ENCODE measurements at places on chromosomes 7 and 10.

DNA sequence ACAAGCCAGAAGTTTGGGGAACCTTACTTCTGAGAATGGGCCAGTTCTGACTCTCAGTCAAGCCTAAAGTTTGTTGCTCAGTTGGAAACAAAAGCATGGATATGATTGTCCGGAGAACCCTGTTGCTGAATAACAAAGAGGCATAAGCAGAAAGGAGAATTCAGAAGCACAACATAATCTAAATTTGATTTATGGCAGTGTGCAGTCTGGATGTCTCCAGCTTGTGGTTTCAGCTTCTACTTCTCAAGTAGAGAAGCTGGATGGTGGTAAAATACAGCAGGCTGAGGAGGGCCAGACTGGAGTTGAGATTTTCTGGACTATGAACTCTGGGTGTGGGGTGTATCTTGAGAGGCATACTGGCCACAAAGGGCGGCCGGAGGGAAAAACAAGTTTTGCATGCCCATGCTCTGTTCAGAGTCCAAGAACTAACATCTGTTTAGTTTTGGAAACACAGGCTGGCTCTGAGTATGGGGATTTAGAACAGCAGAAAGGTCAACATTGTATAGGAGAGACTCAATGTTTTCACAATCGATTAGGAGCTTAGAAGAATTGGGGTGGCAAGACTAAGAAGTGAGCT is 592.9 kb downstream of the CNTNAP2 start:
- DNase-seq = no peak

DNA sequence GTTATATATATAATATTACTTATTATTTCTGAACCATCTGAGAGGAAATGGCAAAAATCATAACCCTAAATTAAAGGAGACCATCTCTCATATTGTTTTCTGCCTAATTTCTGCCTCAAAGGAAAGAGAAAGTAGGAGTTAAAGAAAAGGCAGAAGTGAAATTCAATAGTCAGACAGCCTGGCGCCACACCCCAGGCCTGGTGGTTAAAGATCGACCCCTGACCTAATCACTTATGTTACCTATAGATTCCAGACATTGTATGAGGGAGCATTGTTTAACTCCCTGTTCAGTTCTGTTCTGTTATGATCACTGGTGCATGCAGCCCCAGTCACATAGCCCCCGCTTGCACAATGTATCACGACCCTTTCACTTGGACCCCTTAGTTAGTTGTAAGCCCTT is 24.9 kb upstream of the CHST3 start:
- no peak for DNase-seq

DNA sequence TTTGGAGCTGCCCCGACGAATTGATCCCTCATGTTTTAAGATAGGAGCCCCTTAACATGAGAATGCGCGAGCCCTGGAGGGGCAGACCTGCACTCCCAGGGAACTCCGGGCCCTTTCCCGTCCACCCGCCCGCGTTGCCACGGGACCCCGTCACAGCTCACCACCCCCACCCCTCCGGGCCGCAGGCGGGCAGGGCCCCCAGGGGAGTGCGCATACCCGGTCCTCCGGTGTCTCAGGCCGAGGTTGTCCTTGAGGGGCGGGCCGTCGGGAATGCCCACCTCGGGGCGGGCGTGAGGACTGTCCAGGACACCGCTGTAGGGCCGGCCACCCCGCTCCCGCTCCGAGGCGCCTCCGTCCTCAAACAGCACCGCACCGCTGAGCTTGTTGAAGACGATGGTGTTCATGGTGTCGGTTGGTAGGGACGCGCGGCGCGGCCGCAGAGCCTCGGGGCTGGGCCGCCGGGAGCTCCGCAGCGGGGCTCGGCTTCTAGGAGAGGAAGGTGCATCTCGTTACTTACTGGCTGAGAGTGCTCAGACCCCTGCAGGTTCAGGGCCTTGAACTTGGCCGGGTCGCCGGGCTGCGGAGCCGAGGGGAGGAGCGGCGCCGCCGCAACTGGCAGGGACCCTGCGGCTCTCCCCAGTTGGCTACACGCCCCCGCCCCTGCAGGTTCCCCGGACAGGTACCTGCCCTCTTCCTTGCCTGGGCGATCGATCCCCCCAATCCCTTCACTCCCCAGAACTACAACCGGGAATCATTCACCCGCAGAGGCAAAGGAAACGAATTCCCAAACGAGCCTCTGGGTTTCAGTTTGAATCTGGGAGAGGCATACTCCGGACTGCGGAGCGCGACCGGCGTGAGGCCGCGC is 2.4 kb downstream of the MKX start:
- peak; percentile 21 for DNase-seq

DNA sequence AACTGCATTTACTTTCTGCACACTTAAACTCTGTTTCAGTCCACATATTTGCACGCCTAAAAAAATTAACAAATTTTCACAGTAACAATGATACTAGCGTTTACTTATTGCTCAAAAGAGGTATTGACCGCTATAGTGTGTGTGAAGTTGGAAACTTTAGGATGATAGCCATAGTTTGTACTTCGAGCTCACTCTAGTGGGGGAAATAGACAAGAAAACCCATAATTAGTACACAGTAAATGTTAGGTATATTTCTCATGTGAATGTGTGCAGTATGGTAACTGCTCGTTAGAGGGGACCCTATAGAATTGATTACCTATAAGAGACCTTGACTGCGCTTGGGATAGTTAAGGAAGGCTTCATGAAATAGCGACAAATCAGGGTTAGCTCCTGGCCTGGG is 238.4 kb downstream of the AUTS2 start:
- DNase-seq = no peak

DNA sequence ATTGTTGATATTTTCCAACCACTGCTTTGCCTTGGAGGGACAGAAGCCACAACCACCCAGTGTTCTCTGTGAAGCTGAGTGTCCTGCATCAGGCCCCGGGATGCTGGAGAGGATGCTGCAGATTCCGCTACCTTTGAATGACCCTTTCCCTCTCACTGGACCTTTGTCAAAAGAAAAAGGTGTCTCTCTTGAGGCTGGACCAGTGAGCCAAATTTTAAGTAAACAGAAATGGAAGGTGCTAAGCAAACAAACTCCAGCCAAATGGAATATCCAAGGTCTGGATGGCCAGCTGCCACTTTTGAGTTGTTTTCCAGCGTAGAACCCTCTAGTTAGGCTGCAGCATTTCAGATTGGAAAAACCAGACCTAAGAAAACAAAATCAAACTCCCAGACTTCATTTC is 145.5 kb downstream of the TRIL start:
- DNase-seq = no peak

DNA sequence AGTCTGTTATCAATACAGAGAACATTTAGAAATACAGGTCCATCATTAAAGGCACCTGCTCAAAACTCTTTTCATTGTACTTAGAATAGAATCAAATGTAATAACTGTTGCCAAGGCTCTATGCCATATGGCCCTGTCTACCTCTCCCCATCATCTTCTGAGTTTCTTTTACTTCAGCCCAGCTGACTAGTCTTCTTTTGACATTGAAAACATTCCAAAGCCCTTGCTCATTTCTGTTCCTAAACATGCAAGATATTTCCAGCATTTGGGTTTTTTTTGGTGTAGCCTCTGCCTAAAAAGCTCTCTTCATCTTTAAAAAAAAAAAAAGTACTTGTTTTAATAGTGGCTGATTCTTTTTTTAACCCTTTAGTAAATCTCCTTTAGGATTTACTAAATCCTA is 165.5 kb upstream of the SMIM30 start:
- no peak for DNase-seq

DNA sequence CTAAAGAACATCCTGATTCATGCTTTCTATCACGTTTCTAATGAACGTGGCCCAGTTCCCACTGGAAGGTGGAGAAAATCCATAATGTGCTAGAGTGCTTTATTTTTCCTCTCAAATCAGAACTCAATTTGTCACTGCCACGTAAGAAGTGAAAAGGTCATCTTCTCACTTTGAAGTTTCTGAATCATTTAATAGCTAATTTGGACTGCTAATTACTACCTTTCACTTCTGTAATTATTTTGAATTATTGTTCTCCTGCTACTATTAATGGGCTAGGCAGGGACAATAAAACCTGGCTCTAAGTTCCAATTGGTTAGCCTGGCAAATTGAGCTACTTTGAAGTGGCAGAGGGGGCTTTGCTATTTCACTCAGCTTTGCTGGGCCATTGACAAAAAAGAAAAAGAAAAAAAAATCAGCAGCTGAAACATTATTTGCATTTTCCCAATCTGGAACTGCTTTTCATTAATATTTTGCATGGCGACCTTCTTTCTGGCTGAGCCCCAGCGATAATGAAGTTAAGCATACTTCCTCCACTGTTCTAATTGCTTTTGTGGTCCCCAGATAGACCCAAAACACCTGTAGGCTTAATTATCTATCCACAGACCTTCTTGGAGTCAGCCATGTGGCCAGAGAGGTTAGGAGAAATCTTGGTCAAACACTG is 264.2 kb downstream of the SEC23IP start:
- DNase-seq = no peak

DNA sequence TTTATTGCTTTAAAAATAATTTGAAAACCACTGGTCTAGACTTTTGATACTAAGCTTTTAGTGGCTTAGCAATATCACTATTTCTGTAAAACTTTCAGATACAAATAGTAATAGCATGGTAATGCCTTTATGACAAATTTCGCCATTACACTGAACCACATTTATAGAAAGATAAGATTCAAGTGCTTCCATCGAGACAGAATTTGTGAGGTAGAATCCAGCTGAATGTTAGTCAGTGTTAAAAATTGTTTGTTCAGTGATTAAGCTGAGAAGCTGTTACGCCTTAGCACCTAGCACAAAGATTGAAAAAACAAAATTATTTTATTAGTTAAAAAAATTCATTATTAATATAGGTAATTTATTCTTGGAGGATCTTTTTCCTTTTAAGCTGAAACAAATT is 36.5 kb downstream of the GNAT3 start:
- no peak for DNase-seq

GRCh38 chr7:12403287-12404181 is at the start of gene VWDE:
Gene VWDE (minus strand): TSS chr7:12403865. CDS start chr7:12403716, 149 bp downstream.
- DNase-seq = peak; percentile 61

DNA sequence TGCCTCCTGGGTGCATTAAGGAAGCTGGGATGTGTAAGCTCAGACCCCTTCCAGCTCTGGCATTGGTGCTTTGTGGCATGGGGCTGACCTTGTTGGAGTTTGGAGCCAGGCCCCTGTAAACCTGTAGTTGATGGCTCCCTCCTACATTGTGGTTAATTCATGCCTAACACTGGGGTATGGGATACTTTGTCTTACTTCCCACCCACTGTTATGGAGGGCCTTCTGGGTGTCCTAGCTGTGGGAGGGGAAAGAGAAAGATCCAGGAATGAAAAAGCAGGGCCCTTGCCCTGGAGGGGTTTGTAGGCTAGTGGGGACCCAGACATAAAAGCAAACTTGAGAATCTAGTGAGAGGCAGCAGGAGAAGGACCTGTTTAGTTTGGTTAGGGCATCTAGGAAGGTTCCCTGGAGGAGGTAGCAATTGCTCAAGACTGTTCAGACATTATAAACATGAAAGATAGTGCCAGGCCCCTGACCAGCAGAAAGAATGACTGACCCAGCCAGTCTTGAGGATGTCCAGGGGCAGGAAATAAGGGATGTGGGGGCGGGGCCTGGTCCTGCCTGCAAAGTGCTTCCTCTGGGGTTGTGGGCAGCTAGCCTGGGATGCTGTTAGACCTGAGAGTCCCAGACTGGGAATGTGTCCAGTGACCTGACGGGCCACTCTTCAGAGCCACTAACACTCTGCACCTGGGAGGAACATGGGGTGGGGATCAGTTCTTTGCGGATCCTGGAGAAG is 6.6 kb downstream of the ADAMTS14 start:
- DNase-seq = no peak

GRCh38 chr10:59907918-59908807 is 1.8 kb upstream of the CCDC6 start:
- peak; percentile 80 for DNase-seq

GRCh38 chr10:97039538-97040247 is 146.1 kb downstream of the SLIT1 start:
- no peak for DNase-seq

DNA sequence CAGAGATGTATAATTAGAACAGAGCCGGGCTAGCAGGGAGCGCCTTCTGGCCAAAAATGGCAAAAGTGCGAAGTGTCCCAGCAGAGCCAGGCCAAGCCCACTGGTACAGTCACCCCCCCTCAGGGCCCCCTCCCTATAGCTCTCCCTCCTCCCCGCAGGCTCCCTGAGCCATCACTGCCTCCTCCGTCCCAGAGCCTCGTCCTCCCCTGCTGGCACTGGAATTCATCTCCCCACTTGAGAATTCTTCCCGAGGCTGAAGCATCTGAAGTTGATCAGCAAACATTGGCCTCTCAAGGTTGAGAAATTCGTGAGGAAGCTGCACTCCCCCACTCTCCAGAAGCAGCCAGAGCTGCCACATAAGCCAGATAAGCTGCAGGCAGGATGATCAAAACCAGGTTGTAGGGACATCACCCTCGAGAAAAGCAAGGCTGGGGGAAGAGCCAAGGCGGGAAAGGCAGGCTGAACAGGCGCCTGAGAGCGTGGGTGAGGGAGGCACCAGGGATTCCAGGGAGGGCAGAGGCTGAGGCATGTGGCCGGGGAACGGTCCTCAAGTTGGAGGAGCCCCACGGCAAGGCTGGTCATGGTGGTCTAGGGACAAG is 23.4 kb downstream of the CAMK2G start:
- DNase-seq = no peak

DNA sequence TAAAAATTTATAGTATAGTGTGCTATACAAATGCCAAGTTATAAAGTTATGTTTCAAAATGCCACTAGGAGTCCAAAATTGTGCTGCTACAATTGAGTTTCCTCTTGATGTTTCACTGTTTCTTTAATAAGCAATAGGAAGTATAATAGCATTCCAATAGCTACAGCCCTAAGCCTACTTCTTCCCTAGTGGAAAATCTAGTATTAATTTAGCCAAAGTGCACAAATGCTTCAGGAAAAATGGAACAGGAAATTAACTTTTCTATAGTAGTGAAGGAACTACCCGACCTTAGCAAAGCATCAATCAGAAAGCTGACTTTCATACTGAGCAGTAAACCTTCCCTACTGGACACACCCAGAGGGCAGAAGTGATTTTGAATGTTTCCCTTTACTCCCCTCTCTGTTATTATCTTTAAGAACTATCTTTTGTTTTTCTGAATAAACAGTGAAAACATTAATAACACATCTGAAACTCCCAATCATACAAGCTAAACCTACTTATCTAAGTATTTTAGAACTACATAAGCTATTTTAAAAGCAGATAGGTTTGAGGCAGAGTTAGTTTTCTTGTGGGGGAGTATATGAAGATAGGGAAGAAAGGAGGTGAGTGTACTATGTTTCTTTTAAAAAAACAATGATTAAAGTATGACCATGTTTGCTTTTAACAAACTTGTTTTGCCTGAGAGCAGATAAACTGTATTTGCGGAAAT is 13.7 kb downstream of the CPED1 start:
- no peak for DNase-seq

DNA sequence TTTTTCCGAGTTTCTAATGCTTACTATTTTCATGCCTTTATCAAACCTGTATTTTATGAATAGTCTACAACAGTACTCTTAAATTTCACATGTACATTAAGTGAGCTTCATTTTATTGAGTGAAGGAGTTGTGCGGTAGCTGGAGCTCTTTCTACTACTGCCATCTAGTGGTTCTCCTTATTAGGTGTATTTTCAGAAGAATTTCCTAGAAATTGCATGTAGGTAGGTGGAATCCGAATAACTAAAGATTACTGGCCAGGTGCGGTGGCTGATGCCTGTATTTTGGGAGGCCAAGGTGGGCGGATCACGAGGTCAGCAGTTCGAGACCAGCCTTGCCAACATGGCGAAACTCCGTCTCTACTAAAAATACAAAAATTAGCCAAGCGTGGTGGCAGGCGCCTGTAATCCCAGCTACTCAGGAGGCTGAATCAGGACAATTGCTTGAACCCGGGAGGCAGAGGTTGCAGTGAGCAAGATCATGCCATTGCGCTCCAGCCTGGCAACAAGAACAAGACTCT is 38.3 kb downstream of the LRRC72 start:
- DNase-seq = peak; percentile 59

GRCh38 chr7:106560482-106560881 is 100.5 kb downstream of the CCDC71L start:
- no peak for DNase-seq

- DNase-seq = no peak
Measured at GRCh38 chr10:110805292-110805691, 66.4 kb upstream of the PDCD4 start.

Data from A549 (cell line).